ENCODE measurements at places on chromosomes 16 and 17. TPM values are rescaled to one million over a fixed set of nuclear protein-coding genes. Genes with fewer than 3 reads are reported as not detected.

Gene CCL3
- not detected for total RNA-seq

Gene SRL
- 0.29 TPM for total RNA-seq

Gene NPIPA7
- total RNA-seq = 0.15 TPM

Gene NPIPA2
- 1.2 TPM for total RNA-seq

Gene RGS11
- total RNA-seq = 10.6 TPM

Gene FOXN1
- total RNA-seq = not detected

Gene CCDC78
- total RNA-seq = 3.8 TPM

Gene DHX58
- total RNA-seq = 17.2 TPM

Gene CHST4
- not detected for total RNA-seq

Gene CCL17
- not detected for total RNA-seq

Gene NPW
- total RNA-seq = 2.5 TPM

Gene MRPL10
- 17.6 TPM for total RNA-seq

Gene ATP1B2
- 0.17 TPM for total RNA-seq

Gene P2RX5
- total RNA-seq = 4.1 TPM

Gene RTN4RL1
- 0.50 TPM for total RNA-seq

Gene GSPT1
- total RNA-seq = 78.4 TPM

Gene OR3A2
- 0.50 TPM for total RNA-seq

Gene KRTAP17-1
- not detected for total RNA-seq

Gene P2RX1
- total RNA-seq = not detected

All from smooth muscle cell of trachea (primary cell).